ENCODE measurements at places on chromosomes 11 and 22.

DNA sequence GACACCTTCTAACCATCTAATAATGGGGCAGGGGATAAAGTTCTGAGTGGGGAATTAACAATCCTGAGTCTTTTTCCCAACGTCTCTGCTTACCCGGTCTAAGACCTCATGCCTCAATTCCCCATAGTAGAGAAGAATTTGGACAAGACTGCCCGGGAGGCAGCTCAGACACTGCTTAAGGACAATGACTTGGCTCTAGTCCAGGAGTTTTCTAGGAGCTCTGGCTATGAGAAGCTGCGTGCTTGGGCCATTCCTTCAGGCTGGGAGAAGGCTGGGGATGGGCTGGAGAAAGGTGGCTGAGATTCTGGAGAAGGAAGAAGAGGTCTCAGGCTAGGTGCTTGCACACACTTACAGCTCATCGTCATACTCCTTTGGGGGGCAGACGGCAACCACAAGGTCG lies 19.8 kb upstream of the ABCC8 start:
- no peak for DNase-seq

- DNase-seq: no peak
These were observed 186.9 kb downstream of the EFCAB6 start for GRCh38 chr22:43625242-43625641.

- DNase-seq: peak; percentile 11
These were observed 12.3 kb downstream of the LUZP2 start for GRCh38 chr11:24509114-24509513.

- DNase-seq: no peak
These were observed 9.2 kb downstream of the ANO9 start for GRCh38 chr11:432501-433100.

- DNase-seq: no peak
These were observed 3.6 kb downstream of the ALDH3B1 start for GRCh38 chr11:68013611-68014156.

DNA sequence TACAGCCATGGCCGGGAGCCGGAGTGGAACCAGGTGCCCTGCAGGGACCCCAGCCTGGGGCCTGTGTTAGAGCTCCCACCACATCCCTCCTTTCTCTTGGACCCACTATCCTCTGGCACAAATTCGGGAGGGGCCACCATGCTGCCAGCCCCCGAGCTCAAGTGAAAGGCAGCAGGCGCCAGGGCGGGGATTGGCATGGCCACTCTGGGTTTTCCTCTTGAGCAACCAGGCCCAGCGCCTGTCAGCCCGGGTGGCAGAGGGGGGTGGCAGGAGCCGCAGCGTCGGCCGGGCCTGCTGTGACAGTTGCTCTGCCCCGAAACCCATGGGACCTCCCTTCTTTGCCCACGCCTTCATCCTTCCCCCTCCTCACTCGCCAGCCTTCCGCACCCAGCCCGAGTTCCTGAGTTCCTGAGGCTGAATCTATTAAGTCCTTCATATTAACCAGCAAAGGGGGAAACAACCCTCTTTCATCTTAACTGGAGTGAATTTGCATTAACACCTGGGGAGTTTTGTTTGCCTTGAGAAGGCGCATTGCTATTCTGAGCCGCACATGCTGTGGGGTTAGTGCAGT lies 16.8 kb upstream of the CABP7 start:
- DNase-seq: no peak

DNA sequence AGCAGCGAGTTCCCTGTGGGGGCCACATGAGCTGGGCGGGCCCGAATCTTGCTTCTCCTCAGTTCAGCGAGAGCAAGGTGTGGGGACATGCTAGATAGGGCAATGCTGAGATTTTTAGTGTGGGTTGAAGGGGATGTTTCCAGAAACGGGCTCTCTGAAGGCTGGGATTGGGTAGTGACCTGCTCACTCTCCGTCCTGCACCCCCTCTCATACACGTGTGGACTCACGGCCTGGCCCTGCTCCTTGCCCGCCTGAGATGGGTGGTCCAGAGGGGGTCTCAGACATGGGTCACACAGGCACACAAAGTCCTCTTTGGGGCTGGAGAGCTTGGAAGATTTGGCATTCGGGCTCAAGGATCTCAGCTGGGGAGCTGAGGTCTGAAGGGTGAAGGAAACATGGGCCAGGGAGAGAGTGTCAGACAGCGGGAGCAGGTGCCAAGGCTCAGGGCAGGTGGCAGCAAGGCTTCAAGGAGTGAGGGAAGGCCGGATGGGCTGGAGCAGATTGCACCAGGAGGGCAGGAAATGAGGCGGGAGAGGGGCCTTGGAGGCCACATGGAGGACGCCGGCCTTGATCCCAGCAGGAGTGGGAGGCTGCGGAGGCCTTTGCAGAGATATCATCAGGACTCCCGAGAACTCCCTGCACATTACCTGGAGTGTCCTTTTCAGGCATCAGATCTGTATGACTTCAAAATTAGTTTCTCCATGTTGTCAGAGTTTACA lies 74.1 kb downstream of the PARVB start:
- DNase-seq: no peak

- peak; percentile 74 for DNase-seq
These were observed 18.4 kb upstream of the TLCD5 start for GRCh38 chr11:120306519-120307242.

DNA sequence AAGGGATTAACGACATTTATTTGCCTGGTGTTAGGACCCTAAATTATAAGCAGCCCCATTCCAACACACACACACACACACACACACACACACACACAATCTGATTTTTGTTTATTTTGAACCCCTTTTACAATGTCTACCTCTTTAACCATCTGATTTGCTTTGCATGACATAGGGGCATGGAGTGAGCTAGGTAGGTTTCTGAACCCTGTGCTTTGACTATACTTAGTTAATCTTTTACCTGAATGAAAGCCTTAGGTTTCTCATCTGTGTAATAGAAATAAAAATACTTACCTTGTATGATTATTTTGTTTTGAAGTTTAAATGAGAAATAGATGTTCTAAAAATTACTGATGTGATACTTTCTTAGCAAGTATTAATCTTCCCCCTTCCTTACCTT lies 94.7 kb upstream of the FOLH1 start:
- DNase-seq: no peak

DNA sequence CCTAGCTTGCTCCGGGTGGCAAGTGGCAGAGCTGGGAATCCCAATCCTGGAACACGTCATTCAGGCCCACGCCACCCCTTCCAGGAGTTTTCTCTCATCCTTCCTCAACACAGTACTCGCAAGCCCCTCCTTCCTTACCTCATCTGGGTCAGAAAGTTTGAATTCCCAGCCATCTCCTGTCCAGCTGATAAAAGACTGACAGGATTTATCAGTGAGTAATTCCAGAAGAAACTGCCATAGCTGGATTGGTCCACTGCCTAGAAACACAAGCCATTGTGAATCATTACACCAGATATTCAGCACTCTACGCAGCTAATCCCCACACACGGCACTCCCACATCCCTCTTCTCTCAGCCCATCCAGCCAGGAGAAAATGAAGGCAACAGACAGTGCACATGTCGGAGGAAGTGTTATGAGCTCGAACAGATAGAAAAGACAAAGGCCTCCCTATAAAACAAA lies 124.0 kb downstream of the ETS1 start:
- peak; percentile 100 for DNase-seq

- DNase-seq: no peak
These were observed 158.9 kb downstream of the CADM1 start for GRCh38 chr11:115345361-115345760.

DNA sequence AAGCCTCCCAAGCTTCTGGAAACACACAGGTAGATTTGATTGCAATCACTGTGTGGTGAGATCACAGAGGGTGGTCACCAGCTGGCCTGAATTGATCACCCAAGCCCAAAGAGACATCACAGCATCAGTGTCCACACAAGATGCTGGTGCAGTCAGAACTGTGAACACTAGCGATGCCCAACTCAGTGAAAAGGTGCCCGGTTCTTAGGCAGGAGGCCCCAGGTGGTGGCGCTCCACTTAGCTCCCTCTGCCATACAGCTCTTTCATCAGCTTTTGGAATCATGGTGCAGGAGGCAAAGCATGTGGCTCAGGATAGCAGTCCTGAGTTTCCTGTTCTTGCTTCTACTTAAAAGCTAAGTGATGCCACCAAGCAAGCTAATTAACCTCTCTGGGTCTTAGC lies 11.1 kb downstream of the DGCR2 start:
- no peak for DNase-seq

DNA sequence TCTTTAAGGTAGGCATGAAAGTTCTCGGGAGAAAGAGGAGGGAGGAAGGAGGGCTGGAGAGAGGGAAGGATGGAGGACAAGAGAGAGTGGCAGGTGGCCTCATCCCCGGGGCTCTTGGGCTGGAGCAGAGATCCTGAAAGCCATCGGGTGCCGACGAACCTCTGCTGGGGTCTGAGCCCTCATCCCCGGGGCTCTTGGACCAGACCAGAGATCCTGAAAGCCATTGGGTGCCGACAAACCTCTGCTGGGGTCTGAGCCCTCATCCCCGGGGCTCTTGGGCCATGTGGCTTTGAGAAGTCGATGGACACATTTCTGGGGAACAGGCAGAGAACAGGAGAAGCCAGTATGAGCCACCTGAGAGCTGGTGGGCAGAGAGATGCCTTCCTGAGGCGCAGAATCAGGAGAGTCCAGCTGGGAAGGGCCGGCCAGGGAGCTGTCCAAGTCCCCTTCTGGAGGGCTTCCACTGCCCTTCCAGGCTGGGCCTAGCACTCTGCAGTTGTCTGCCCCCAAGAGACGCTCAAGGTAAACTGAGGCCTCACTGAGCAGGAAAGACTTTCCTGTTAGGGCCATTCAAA lies 1398.1 kb downstream of the BRD1 start:
- no peak for DNase-seq

GRCh38 chr22:20291604-20292063 lies 23.5 kb upstream of the RTN4R start:
- no peak for DNase-seq

- DNase-seq: peak; percentile 52
These were observed 64.9 kb downstream of the ENDOD1 start for GRCh38 chr11:95154514-95154913.

GRCh38 chr11:64670975-64671374 lies 52.0 kb downstream of the NRXN2 start:
- DNase-seq: no peak

DNA sequence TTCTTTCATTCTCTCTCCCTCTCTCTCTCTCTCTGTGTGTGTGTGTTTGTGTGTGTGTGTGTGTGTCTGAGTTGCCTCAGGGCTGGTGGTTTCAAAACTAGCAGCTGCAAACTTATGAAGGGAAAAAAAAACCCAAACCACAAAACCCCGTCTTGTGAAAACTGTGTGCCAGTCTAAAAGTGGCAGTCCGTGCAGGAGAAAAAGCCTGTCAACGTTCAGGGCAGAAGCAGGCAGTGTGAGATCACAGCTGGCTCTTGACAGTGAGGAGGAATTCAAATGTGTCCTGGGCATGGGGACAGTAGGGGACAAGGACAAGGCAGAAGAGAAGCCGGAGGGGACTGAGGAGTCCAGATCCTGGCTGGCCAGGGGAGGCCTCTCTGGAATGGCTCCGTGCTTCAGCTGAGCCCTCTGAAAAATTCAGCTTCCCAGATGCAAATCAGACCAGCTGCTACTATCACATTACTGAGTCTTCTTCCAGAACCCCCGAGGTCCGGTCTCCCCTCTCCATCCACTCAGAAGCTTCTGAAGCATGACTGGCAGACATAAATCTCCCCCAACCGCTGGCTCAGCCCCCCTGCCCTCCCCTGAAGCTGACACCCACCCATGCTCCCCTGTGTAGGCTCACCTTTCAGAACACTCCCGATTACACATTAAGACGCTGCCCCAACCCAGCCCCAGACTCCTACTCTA lies 31.9 kb downstream of the FLI1 start:
- DNase-seq: peak; percentile 84

DNA sequence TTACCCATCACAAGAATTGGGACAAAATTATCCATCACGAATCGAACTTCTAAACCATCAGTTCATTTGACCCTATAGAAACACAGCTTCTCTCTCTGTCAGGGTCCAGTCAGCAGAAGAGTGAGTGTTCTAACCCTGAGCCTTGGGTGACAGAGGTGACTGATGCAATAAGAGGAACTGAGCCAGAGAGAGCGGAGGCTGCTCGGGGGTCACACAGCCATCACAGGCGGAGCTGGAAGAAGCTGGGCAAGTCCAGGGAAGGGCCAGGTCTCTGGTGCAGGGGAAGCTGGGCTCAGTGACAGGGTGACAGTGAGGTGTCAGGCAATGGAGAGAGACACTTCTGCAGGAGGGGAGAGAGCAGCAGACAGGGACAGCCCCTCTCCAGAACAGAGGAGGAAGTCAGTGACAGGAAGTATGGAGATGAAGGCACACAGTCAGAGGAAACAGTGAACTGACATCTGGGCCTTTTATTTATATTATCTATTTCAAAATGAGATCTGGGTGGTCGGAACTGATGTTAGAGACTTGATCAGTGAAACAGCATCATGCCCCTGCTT lies 184.0 kb upstream of the TBCEL start:
- no peak for DNase-seq

- no peak for DNase-seq
These were observed 52.8 kb downstream of the ZNRF3 start for GRCh38 chr22:28936200-28936599.

DNA sequence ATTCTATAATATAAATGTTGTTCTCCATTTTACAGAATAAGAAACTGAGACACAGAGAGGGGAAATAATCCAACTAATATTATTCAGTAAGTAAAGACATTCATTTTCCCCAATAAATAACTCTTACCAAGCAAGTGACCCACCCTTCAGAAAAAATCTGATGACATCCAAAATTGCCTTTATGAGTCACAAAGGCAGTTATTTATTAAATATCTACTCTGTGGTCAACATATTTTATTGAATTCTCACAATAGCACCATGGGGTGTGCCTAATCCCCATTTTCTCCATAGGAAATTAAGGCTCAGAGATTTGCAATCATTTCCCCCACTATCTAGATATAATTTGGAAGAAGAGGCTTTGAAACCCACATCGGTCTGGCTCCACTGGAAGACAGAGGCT lies 161.5 kb upstream of the ISX start:
- DNase-seq: no peak

GRCh38 chr11:70574725-70575347 lies 176.5 kb downstream of the CTTN start:
- DNase-seq: no peak

DNA sequence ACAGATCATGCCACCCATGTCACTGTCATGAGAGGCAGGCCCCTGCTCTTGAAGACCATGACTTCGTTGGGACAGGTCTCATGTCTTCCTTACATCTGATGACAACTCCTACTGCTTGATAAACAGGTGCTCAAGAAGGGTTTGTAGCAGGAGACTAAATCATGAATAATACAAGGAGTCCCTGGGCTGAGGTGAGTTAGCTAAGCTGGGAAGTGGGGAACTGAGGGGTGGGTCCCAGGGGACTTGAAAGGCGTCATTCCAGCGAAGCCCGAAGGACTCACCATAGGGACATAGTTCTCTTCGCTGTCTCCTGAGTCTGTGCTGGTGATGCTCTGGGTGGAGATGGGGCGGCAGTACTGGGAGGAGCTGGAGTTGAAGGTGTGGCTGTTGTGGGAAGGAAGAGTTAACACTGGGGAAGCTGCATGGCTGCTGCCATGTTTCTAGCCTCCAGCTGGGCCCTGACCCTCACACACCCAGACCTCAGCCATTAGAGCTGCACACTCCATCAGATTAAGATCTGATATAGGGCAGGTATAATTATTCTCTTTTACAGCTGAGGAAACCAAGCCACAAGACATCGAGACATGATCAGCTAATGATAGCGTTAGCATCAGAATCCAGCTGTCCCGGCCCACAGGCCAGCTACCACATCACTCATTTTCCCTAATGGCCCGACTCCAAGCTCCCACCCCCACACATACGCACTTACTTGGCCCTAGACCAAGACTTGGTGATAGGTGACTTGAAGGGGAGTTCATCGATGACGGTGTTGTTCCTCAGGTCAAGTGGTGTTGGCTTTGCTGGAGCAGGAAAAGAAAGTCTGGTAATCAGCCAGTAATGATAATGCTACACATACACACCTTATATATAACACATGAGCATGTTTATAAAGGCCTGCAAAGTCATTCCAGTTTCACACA lies 32.9 kb downstream of the USP35 start:
- no peak for DNase-seq

GRCh38 chr11:119845756-119846155 lies 116.8 kb upstream of the NECTIN1 start:
- no peak for DNase-seq

Measured in amniotic epithelial cell (primary cell).